ENCODE measurements at places on chromosomes 1 and 21.

DNA sequence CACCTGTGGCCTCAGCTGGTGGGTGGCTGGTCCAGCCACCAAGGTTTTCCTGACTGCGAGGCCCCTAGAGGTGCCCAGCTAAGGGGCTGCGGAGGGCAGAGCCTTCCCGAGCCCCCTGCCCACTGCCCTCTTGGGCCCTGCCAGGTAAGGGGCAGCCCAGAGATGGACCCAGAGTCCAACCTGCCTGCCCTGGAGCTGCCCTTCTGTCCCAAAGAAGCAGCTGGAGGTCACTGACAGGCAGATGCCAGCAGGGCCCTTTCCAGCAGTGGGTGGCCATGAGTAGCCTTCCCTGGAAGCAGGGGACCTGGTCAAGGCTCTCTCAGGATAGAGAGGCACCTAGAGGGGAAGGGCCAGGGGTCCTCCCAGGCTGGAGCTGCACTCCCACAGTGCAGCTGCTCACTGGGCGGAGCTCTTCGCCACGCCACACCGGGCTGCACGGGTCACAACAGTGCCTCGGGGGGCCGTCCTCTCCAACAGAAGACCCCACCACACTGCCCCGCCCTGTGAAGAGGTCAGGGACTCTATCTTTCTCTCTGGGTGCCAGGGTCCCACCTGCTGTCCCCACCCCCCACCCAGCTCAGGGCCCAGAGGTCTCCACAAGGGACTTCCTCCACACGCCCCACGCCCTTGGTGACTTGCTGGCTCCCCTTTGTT, 10.9 kb upstream of the GNB1 start:
- DNase-seq: no peak

- no peak for DNase-seq
These were observed 24.0 kb downstream of the RGS4 start for GRCh38 chr1:163093169-163093568.

- no peak for DNase-seq
These were observed 21.8 kb downstream of the MIS18A start for GRCh38 chr21:32256873-32257620.

DNA sequence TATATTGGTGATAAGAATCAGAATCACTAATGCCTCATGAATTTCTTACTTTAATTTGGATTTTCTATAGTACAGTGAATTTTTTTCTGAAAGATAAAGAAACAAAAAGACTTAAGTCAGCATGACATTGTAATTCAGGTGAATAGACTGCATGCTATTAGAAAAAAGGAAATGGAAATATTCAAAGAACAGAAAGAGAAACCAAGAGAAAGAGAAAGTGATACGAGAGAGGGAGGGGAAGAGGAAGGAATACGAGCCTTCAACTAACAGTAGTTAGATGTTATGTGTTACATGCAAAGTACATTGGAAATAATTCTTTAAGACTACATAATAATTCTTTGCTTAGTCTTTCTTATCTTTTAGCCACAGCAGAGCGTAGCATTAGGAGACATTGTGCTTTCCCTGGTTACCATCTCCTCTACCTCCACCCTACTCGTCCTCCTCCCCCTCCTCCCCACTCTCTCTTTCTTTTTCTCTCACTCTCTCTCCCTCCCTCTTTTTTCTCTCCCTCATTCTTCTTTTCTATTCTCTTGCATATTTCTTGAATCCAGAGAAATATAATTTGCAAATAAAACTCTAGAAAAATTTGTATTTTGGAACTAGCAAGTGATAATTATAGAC, 46.4 kb upstream of the ADGRL4 start:
- no peak for DNase-seq

DNA sequence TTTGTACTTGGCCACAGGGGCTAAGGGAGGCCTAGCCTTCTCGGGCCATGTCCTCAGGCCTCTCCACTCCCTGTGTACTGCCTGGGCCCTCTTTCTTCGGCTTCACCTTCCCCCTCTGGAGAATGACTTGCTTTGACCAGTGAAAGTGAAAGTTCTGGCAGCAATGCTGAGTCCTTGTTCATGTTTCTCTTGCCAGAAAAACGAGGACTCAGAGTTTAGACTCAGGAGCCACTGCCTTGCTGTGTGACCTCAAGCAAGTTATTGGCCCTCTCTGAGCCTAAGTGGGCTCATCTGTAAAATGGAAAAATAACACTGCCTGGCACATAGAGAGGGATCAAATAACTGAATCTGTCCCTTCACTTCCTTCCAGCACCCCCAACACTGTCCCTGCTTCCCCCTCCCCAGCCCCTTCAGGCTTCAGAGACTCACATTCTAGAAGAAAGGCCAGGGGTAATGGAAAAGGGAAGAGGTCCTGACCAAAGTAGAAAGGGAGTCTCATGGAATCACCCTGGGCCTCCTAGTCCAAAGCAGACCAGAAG, 1.5 kb downstream of the C1QA start:
- no peak for DNase-seq

DNA sequence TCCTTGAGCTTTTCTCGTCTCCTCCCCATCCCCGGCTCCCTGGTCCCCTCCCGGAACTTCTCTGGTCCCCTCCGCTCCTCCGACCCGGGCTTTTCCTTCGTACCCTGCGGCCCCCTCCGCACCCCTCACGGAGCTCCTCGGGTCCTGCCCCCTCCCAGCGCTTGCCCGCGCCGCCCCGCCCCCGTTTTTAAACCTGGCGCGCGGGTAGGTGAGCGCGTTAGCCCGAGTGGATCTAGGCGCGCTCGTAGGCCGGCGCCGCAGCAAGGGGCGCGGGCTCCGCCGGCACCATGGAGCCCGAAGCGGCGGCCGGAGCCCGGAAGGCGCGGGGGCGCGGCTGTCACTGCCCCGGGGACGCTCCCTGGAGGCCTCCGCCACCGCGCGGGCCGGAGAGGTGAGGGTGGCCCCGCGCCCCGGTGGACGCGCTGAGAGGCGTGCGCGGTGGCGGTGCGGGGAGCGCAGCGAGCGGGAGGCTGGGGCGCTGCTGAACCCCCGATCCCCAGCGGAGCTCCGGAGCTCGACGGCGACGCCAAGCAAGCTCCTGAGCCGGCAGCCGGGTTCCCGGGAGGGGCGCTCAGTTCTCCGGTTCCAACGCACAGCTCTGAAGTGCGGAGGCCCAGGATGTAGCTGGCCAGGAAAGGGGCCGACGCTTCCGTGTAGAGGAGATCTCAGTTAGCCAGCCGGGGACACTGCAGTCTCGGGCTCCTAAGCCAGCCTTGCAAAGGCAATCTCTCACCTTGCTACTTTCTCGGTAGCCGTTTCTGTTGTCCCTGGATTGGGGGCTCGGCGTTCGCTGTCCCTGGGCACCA, at the start of gene RIPPLY3:
RIPPLY3 (plus strand) TSS at position 217 of the 806 bp plus-strand sequence; CDS start at position 288, 71 bp downstream.
- no peak for DNase-seq

GRCh38 chr1:66271904-66272254, 262.1 kb upstream of the SGIP1 start:
- DNase-seq: no peak

DNA sequence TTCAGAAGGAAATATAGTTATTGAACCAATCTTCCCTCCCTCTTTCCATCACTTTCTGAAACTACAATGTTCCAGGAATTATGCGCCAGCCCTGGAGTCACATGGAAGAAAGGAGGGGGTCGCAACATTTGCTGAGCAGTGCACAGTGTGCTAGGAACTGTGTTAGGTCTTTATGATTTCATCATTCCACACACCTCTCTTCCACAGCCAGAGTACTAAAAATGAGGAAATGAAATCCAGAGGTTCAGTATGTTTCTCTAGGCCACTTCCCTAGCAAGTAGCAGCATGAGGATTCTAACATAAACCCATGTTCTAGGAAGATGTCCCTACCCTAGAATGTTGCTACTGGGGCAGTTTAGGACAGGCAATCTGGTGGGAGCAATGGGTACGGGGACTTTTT, 158.1 kb downstream of the SLC45A1 start:
- no peak for DNase-seq

DNA sequence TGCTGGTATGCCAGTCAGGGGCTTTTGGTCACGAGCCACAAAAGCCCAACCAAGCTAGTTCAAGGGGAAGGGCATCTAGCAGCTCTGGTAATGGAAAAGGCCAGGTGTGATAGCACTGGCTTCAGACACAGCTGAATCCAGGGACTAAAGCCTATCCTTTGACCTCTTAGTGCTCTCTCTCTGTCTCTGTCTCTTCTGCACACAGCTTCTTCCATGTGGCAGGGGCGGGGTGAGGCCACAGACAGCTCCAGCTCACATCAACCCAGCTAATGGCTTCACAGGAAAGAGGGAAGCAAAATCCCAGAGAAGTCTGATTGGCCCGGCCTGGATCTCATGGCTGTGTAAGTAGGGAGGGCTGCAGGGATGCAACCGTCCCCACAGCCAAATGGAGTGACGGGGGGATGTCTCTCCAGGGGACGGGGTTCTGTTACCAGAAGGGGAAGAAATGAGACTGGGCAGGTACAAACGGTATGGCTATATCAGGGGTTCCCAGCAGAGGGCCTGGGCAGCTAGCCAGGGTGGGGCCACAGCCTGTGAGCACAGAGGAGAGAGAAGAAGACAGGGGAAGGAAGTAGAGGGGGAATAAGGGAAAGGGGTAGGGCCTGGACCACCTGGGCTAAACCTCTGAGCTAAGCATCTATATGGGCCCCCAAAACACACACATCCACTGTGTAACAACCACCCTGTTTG, 42.4 kb downstream of the FBXO2 start:
- no peak for DNase-seq

DNA sequence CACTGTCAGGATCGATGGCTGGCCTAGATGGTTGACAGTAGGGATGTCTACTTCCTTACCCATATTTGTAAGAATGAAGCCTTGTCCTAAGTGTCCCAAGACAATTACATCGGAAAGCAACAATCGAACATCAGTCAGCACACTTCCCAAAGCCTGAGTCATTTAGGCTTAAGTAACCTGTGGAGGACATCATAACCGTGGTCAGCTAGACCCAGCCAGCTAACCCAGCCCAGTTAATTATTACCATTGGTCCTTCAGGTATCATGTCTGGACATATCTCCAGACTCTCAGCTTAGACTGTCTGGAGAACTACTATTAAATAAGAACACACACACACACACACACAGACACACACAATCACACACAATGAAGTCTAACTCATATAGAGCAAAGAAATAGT, 264.7 kb downstream of the TRABD2B start:
- no peak for DNase-seq

DNA sequence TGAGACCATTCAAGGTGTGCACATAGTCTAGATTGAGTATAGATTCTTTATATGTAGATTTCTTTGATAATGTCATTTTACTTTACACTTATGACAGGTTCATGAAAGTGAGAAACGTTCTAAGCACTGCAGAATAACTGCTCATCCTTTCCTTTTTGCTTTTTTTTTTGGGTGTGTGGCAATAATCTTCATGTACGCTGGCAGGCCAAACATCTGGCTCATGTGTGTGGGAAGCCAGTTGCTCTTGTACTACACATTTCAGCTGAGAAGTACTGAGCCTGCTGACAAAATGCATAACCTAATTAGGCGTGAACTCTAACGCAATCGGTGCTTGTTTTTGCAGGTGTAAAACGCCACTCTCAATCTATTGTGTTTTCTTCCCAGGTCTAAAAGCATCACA, 350.8 kb upstream of the KAZN start:
- DNase-seq: no peak

DNA sequence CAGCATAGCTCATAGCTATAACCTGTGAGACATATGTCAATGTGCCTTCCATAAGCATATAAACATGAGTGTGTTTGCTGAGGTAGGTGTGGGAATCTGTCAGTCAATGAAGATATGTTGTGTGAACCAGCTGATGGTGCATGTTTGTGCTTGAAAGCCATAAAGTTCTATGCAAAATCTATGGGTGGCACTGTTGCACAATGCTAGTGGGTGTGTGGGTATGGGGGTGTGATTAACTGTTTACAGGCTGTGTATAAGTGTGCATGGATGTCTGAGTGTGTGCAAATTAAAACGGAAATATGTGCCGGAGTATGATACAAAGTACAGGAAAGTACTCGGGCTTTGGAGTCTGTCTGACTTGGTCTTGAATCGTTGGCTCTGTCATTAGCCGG, 1.0 kb upstream of the ATP2B4 start:
- DNase-seq: no peak

- no peak for DNase-seq
These were observed 39.1 kb upstream of the EFCAB14 start for GRCh38 chr1:46757956-46758528.

DNA sequence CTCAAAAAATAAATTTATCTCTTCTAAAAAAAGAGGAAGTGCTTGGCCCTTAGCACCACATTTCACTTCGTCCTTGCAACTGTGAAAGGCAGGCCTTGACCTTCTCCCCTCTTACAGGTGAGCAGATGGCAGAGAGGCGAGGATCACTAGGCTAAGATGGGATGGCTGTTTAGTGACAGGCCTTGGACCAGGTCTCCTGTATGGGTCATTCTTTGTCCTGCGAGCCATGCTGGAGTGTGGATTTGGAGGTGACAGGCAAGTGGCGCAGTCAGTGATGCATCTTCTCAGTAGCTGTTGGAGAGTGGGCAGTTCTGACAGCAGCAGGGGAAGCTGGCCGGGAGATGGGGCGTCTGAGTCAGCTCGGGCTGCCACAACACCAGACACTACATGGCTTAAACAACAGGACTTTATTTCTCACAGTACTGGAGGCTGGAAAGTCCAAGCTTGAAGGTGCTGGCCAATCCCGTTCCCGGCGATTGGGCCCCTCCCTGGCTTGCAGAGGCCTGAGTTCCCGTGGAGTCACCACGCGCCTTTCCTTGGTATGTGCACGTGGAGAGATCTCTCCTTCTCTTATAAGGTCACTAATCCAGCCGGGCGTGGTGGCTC, 16.5 kb downstream of the SLC27A3 start:
- peak; percentile 57 for DNase-seq

GRCh38 chr1:91557039-91557690, 56.5 kb downstream of the CDC7 start:
- no peak for DNase-seq

GRCh38 chr1:48718116-48718630, 58.5 kb downstream of the BEND5 start:
- DNase-seq: no peak
